ENCODE measurements at places on chromosomes 6 and 20.
A peak's percentile ranks its signal among the peaks of the same experiment; 100 is the strongest.

- H3K4me1 ChIP-seq, result peaks cover 21% of the 10 kb centered on the region
- H3K27ac ChIP-seq, result peak overlapping the region; percentile 94
- DNase-seq, result peak; percentile 67
- no peaks in the 10 kb centered on the region for H3K27me3 ChIP-seq
- H3K36me3 ChIP-seq, result peaks cover 8% of the 10 kb centered on the region
These were observed 612 bp downstream of the ADAT2 start for GRCh38 chr6:143449714-143450452.

GRCh38 chr6:104859225-104860146 lies at the start of gene HACE1:
Gene HACE1, minus strand, starts transcription at chr6:104859919. Its CDS starts 277 bp downstream, at chr6:104859642.
- peaks cover 2% of the 10 kb centered on the region for H3K27me3 ChIP-seq
- H3K4me3 ChIP-seq, result peak within 1 kb of the TSS; percentile 87
- H3K4me1 ChIP-seq, result peaks cover 6% of the 10 kb centered on the region
- peak; percentile 90 for DNase-seq
- H3K36me3 ChIP-seq, result no peaks in the 10 kb centered on the region
- H3K27ac ChIP-seq, result peak within 1 kb of the TSS; percentile 28

GRCh38 chr6:169795196-169795595 lies 43.8 kb downstream of the ERMARD start:
- no peaks in the 10 kb centered on the region for H3K36me3 ChIP-seq
- peaks cover 14% of the 10 kb centered on the region for H3K27me3 ChIP-seq
- H3K4me3 ChIP-seq, result no peak overlapping the region
- peaks cover 2% of the 10 kb centered on the region for H3K4me1 ChIP-seq
- H3K27ac ChIP-seq, result no peak overlapping the region

DNA sequence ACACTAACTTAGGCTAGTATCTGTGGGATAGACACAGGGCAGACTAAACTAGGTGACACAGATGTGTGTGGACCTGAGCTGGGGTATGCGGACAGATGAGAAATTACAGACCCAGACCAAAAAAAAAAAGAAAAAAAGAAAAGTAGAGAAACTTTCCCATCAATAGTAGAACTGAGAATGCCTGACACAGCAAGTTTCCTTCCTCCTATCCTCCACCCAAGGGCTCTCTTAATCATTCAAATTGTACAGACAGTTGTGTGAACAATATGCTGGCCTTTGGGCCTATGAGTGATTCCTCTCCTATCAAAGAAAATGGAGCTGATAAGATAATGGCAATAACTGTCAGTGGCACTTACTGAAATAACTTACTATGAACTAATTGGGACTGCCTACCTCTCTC lies 226.7 kb upstream of the PRDM1 start:
- DNase-seq, result no peak
- no peak overlapping the region for H3K4me3 ChIP-seq
- H3K36me3 ChIP-seq, result no peaks in the 10 kb centered on the region
- H3K27ac ChIP-seq, result no peak overlapping the region
- H3K27me3 ChIP-seq, result no peaks in the 10 kb centered on the region
- H3K4me1 ChIP-seq, result peaks cover 13% of the 10 kb centered on the region

- no peaks in the 10 kb centered on the region for H3K27me3 ChIP-seq
- H3K27ac ChIP-seq, result peak overlapping the region; percentile 93
- peak overlapping the region; percentile 79 for H3K4me3 ChIP-seq
- peak; percentile 44 for DNase-seq
- peaks cover 40% of the 10 kb centered on the region for H3K36me3 ChIP-seq
- peaks cover 66% of the 10 kb centered on the region for H3K4me1 ChIP-seq
These were observed 4.4 kb downstream of the HLA-E start for GRCh38 chr6:30493643-30494250.

GRCh38 chr6:152575161-152575560 lies 62.0 kb downstream of the SYNE1 start:
- H3K4me1 ChIP-seq, result no peaks in the 10 kb centered on the region
- no peak overlapping the region for H3K27ac ChIP-seq
- DNase-seq, result no peak

GRCh38 chr6:116278854-116279231 lies 887 bp downstream of the TSPYL1 start:
- peak; percentile 16 for DNase-seq
- H3K4me3 ChIP-seq, result peak overlapping the region; percentile 97
- H3K27me3 ChIP-seq, result no peaks in the 10 kb centered on the region
- H3K36me3 ChIP-seq, result peaks cover 21% of the 10 kb centered on the region

DNA sequence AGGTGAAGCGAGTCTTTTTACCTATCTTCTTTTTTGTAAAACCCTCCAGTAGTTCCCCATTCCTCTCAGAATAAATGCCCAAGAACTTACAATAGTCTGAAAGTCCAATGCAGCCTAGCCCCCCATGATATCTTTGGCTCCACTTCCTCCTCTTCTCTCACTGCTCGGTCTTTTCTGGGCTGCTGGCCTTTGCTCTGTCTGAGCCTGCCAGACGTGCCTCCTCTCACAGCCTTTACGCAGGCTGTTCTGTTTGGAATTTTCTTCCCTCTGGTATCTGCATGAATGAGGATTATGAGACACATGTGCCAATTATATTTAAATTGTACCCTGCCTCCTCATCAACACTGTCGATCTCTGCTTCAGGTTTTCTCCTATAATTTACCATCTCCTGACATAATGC lies 174.1 kb downstream of the EYA4 start:
- H3K36me3 ChIP-seq, result no peaks in the 10 kb centered on the region
- no peak overlapping the region for H3K4me3 ChIP-seq

GRCh38 chr6:149122850-149123821 lies 194.4 kb upstream of the TAB2 start:
- peaks cover 3% of the 10 kb centered on the region for H3K36me3 ChIP-seq
- peaks cover under 1% of the 10 kb centered on the region for H3K4me1 ChIP-seq
- H3K4me3 ChIP-seq, result no peak overlapping the region
- H3K27me3 ChIP-seq, result no peaks in the 10 kb centered on the region

DNA sequence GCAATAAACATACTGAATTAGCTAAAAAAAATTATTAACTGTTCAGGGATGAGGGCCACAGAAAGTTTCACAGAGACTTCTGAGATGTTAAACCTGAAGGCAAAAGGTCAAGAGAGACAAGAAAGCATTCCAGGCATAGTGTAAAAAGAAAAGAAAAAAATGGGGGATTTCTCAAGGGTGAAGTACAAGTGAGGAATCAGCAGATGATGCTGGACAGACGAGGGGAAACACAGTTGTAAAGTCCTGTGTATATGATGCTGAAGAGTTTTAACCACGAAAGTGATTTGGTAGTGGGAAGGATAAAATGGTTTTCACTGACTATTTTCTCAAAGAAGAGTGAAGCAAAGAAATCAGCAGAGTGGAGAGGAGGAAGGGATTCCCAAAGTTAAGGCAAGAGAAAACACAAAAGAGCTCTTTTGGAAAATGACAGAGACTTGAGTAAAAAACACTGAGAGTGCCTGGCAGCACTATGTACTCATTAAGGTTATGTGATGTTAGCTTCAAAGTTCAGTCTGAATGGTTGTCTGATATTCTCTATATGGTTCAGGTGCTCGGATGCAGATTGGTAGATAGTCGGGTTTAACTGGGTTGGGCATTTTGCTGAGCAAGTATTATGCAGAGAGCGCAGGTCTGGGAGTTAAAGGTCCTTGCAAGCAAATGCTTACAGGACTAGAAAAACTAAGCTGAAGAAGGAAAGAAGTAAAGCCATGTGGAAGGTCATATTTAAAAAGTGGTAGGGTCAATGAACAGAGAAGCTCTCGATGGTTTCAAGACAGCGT lies 16.4 kb downstream of the RAB23 start:
- H3K27ac ChIP-seq, result no peak overlapping the region
- no peaks in the 10 kb centered on the region for H3K27me3 ChIP-seq
- no peak overlapping the region for H3K4me3 ChIP-seq
- no peaks in the 10 kb centered on the region for H3K36me3 ChIP-seq

DNA sequence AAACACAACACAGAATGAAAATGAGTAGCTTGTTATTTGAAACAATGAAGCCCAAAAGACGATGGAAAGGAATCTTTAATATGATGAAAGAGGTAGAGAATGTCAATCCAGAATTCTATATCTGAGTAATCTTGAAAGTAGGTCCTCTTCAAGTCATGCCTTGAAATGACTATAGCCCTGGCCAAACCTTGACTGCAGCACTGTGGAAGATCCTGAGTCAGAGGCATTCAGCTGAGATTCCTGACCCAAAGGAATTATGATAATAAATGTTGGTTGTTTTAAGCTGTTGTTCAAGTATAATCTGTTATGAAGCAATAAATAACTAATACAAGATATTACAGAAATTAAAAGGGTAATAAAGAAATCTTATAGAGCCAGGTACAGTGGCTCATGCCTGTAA lies 64.8 kb downstream of the IBTK start:
- H3K4me3 ChIP-seq, result no peak overlapping the region
- H3K36me3 ChIP-seq, result peaks cover 24% of the 10 kb centered on the region
- H3K27ac ChIP-seq, result no peak overlapping the region
- no peaks in the 10 kb centered on the region for H3K4me1 ChIP-seq

DNA sequence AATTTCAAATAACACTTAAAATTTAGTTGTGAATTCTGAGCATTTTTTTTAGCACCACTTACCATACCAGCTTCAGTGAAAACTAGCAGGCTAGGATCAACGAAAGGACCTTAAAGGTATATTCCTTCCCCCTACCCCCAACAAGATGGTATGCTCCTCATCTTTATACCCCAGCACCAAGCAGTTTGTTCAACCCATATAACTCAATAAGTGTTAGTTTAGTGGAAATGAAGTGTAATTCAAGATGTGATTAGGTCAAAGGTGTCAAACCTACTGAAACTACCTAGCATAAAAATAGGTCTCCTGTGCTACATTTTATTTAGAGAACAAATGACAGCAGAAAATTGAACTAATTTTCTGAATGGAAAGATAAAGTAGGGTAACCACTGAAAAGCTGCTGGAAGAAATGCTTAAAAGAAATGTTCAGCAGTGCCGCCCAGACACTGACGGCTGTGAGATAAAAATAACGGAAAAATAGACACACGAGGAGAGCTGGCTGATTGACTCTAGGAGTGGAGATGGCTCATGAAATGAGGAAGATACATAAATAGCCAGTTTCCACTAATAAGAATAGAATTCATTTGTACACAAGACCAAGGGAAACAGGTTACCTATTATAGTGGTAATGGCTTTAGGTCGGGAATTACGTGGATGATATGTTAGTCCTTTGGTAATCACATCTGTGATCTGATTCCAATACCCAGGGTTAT lies 94.8 kb downstream of the IPCEF1 start:
- H3K4me1 ChIP-seq, result peaks cover 18% of the 10 kb centered on the region
- H3K4me3 ChIP-seq, result peak overlapping the region; percentile 8
- H3K27ac ChIP-seq, result peak overlapping the region; percentile 9
- H3K27me3 ChIP-seq, result peaks cover 2% of the 10 kb centered on the region
- DNase-seq, result no peak

- no peak overlapping the region for H3K27ac ChIP-seq
- H3K27me3 ChIP-seq, result no peaks in the 10 kb centered on the region
- DNase-seq, result no peak
- H3K4me1 ChIP-seq, result peaks cover 14% of the 10 kb centered on the region
- no peak overlapping the region for H3K4me3 ChIP-seq
These were observed 12.8 kb downstream of the TRAF3IP2 start for GRCh38 chr6:111592726-111593511.

- H3K36me3 ChIP-seq, result no peaks in the 10 kb centered on the region
- H3K27me3 ChIP-seq, result peaks cover under 1% of the 10 kb centered on the region
- no peak overlapping the region for H3K27ac ChIP-seq
- H3K4me1 ChIP-seq, result no peaks in the 10 kb centered on the region
- no peak overlapping the region for H3K4me3 ChIP-seq
These were observed 60.2 kb upstream of the L3MBTL3 start for GRCh38 chr6:129957941-129958898.

DNA sequence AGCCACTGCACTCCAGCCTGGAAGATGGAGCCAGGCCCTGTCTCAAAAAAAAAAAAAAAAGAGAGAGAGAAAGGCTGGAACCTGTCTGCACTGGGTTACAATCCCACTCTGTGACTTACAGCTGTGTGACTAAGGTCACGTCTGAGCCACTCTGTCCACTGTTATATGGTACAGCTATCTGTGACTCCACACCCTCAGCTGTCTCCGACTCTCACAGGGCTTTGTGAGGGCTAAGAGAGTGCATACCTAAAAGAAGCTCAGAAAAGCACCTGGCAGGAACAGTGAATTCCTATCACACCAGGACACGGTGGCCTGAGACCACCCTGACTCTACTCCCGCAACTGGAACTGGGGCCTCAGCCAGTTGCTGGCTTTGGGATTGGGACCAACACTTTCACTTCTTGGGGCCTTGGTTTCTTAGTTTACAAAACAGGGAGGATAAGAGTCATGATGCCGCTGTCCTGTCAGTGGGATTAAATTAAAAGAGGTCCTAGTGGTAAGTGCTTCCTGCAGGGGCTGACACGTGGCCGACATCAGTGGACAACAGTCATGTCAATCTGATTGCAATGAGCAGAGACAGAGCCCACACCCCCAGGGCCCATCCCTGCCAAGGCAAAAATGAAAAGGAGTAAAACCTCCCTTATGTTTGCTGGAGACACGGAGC lies 5.7 kb upstream of the CD93 start:
- H3K27ac ChIP-seq, result no peak overlapping the region
- DNase-seq, result no peak
- H3K36me3 ChIP-seq, result no peaks in the 10 kb centered on the region
